ENCODE measurements at places on chromosomes 3 and 15. TPM values are rescaled to one million over a fixed set of nuclear protein-coding genes. Genes with fewer than 3 reads are reported as not detected.

TGM4 gene
- polyA plus RNA-seq = not detected

GXYLT2 gene
- not detected for polyA plus RNA-seq

MLF1 gene
- 0.91 TPM for polyA plus RNA-seq

SCN11A gene
- 0.07 TPM for polyA plus RNA-seq

SH2D7 gene
- polyA plus RNA-seq = not detected
